Fibroblast of skin of scalp (primary cell): ENCODE measurements at places on chromosomes 2 and 18.

DNA sequence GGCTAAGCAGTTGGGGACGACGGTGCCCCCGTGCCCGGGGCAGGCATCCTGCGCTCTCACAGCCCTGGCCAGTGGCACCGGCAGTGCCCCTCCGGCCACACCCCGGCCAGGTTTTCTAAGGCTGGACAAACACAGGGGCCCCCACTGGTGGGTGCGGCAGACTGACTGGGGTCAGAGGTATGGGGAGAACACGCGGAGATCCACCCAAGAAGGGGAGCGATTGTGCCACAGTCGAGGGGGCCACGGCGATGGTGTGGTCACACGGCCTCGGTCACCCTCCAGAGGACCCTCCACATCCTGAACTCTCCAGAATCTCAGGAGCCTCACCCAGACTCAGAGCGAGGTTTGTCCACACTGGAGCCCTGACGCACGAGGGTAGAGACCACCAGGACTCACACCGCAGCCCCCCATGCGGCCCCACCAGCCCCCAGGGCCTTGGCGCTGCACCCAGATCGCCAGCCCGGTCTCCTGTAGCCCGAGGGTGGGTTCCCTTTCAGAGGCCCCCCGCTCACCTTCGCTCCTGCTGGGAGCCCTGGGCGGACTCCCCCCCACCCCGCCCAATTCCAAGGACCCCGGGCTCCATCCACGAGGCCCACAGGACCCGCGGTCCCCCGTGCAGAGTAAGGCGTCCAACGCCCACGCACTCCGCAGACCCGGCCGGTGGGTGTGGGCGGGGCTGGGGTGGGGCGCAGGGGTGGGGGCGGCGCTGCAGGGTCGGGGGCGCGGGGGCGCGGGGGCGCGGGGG lies 15.2 kb downstream of the PDCD1 start:
- no peak for DNase-seq

- DNase-seq, result no peak
Measured at GRCh38 chr2:40062381-40062780, 283.3 kb upstream of the THUMPD2 start.

DNA sequence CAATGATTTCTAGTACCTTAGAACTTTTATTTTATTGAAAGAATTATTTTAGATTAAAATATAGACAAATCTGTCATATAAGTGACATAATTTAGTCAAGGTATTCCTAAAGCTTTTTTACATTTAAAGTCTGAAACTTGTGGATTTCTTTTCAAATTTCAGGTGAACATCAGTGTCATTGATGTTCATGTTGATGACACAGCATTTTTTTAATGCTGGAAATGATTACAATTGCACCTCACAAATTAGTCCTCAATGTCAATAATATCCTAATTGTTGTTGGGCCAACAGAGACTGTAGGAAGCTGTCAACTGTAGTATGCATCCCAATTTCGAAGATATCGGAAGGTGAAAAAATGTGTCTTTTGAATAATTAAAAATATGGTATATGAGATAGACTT lies 214.4 kb upstream of the ARL4C start:
- no peak for DNase-seq

GRCh38 chr18:74353169-74353775 lies 37.6 kb downstream of the C18orf63 start:
- DNase-seq, result peak; percentile 69

DNA sequence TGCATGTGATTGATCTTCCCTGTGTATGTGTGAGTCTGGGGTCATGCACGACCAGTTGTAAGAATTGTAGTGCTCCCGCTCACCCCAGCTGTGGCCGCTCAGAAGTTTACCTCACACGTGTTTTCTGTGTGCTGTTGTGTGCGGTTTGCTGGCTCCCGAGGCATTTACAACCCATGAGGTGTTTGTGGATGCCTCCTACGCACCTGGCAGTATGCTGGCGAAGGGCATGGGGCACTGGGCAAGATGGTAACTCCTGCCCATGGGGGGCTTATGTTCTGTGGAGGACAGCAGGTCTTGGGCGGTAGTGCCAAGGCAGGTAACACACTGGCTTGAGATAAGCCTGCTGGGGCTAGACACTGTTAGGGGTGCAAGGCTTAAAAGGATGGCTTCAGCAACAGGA lies 102.6 kb upstream of the HS6ST1 start:
- no peak for DNase-seq

DNA sequence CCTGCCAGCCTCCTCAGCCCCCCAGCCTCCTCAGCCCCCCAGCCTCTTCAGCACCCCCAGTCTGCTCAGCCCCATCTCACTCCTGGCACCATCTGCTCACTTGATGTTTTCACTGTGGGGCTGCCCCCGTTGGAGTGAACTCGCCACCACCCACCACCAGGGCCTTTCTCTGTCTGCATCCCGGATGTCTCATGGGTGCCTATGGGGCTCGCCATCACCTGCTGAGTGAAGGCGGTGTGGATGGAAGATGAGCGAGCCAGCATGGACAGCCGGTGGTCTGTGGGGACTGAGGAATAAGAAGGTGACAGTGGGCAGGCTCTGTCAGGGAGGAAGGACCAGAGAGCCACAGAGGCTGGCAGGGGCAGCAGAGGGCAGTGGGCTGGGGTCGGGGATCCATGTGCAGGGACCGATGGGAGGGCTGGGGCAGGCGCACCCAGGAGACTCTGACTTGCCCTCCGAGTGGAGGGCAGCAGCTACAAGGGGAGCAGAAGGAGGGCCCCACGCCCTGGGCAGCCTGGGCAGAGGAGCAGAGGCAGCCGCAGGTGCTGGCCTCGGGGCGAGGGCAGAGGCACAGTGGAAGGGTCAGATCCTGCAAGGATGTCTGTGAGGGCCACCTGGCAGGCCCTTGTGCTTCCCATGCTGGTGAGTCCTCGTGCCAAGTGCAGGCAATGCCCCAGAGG lies 74.7 kb upstream of the ODC1 start:
- DNase-seq, result no peak

DNA sequence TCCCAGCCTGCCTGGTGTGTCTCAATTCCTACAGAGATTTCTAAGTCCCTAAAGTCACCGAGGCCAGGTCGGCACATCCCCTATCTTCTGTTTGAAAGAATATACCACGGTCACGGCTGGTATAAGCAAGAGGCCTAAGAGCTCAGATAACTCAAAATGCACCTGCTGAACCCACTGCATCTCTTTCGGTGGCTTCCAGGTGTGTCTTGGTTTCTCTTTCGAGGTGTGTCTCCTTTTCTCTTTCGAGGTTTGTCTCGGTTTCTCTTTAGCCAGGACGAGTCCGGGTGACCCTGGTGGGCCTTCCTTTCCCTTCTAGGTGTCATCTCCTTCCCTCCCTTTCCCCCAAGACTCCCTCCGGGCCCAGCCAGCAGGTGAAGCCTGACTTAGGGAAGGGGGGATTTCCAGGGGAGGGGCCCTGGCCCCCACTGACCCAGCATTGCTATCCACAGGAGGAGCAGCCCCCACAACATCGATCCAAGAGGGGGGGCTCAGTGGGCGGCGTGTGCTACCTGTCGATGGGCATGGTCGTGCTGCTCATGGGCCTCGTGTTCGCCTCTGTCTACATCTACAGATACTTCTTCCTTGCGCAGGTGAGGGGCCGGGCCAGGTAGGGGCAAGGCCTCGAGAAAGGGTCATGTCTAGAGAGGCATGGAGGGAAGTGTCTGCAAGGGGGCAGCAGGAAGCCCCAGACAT lies 8.4 kb downstream of the ITM2C start:
- no peak for DNase-seq

GRCh38 chr2:135741043-135741394 lies 636 bp upstream of the UBXN4 start:
- no peak for DNase-seq

- DNase-seq, result peak; percentile 79
Measured at GRCh38 chr18:9971313-9971920, 57.6 kb downstream of the VAPA start.

DNA sequence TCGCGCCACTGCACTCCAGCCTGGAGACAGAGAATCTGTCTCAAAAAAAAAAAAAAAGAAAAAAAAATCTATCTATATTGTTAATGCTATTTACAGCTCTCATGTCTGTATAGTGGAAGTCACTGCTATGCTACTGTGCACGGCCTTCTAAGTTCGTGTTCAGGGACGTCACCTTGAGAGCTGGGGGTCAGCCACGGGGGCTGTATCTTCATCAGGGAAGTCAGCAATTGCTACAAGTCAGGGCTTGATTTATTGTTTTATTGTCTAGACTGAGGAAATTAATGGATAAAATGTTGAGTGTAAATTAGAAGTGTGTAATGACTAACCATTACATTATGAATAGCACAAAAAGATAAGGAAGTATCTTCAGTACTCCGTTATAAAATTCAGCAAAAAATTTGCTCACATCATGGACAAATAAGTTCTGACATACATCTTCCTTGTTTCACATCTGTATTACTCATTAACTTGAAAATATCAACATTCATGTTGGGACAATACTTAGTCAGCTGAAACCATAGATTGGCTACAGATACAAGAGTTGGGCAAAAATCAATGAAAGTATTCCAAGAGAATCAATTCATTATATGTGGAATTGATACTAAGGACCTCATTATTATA lies 136.6 kb upstream of the SEC11C start:
- no peak for DNase-seq

GRCh38 chr2:109258905-109259540 lies 130.0 kb downstream of the SH3RF3 start:
- DNase-seq, result no peak

DNA sequence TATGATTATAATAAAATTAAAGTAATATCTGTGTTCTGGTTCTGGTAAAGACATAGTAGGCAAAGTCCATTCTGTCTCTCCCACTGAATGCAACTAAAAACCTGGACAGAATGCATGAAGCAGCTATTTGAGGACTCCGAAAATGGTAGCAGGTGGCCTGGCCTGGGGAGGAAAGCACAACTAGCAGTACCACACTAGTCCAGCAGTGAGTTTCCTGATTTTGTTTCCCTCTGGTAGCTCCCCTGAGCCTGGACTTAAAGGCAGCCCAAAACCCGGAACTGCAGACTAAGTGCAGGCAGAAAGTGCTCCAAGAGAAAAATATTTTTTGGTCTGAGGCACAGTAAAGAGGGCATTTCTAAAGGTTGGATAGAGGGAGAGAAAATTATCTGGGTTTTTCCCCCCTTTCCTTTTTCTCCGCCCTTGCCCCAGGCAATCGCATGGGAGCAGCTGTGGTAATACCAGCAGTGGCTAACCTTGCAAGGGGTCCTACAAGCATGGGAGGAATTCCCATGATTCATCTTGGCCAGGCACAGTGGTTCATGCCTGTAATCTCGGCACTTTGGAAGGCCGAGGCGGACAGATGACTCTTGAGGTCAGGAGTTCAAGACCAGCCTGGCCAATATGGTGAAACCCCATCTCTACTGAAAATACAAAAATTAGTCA lies 32.3 kb downstream of the ASXL2 start:
- peak; percentile 23 for DNase-seq

DNA sequence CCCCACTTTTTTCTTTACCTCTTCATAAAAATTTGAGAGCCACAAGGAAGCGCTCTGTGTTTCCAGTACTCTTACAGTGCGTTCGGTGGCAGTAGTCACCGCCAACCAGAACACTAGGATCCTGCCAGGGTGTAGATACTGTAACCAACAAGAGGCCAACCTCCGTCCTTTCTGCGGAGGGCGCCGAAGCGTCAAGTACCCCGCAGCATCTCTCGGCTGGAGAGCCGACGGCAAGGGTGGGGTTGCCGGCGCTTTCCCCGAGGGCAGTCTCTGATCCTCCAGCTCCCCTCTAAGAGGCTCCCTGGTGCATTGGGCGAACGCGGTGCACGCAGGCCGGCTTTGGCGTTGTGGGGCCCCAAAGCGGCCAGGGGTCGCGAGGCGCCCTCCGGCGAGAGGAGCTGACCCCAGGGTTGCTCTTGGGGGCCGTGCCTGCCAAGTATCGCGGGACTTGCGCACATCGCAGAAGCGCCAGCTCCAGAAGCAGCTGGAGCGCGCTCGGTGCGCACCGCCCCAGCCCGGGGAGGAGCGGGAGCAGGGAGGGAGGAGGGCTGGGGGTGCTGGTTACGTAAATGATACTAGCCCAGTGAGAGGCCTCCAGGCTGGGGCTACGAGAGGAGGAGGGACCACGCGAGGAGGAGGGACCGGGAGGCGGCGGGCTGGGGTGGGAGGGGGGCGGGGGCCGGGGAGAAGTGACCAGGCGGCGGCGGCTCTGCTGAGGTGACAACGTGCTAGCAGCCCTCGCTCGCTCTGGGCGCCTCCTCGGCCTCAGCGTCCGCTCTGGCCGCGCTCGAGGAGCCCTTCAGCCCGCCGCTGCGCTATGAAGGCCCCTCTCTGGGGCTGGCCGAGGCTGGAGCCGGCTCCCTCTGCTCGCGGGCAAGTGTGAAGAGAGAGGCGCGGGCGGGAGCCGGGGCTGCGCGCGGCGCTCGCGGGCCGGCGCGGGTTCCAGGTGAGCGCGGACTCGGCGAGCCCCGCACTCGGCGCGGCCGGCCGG lies at the start of gene GALNT13:
Gene GALNT13 (plus strand): TSS at position 692 of the 991 bp plus-strand sequence.
- DNase-seq, result peak; percentile 17

DNA sequence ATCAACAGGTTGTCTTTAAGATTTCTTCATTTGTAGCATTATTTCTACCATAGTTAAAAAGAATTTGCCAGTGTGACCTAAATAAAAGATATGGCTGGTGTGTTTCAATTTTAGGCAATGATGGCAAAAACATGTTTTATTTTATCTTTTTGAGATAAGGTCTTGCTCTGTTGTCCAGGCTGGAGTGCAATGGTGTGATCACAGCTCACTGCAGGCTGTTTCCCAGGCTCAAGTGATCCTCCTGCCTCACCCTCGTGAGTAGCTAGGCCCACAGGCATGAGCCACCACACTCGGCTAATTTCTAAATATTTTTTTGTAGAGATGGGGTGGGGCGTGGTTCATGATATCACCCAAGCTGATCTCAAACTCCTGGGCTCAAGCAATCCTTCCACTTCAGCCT lies 47.0 kb upstream of the COBLL1 start:
- DNase-seq, result no peak

DNA sequence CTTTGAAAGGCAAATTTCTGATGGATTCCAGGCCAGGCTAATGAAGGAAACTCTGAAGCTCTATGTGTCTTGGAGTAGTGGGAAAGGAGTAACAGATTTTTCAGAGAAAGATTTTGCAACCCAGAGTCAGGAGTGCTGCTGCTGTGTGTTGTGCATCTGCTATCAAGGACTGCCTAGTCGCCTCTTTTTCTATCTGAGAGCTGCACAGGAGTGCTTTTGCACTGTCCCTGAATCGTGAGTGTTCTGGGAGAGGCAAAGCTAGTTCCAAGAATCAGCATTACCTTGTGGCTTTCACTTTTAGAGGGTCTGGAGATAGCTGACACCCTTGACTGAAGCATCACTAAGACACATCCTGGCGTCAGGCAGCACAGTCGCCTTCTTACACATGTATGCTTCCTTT lies 336.4 kb downstream of the PARD3B start:
- no peak for DNase-seq

GRCh38 chr2:38948995-38949394 lies 59.3 kb downstream of the ARHGEF33 start:
- no peak for DNase-seq

GRCh38 chr2:121804340-121804739 lies 48.9 kb downstream of the TSN start:
- peak; percentile 14 for DNase-seq

DNA sequence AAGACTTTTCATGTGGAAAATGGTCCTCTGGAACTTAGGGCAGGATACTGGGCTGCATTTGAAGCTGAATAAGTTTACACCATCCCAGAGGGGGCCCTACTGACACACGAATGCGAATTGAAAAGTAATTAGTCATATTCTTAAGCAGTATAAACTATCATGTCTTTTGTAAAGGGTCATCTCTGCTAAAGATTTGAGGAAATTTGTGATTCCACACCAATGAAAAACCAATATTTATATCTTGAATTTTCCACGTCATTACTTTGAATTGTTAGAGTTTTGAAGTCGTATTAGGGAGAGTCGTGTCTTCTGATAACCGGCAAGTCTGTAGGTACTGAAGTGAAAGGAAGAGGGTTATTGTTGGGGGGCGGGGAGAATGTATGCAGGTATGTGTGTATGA lies 4.1 kb upstream of the OTX1 start:
- DNase-seq, result no peak
